ENCODE measurements at places on chromosomes 2 and 18.

DNA sequence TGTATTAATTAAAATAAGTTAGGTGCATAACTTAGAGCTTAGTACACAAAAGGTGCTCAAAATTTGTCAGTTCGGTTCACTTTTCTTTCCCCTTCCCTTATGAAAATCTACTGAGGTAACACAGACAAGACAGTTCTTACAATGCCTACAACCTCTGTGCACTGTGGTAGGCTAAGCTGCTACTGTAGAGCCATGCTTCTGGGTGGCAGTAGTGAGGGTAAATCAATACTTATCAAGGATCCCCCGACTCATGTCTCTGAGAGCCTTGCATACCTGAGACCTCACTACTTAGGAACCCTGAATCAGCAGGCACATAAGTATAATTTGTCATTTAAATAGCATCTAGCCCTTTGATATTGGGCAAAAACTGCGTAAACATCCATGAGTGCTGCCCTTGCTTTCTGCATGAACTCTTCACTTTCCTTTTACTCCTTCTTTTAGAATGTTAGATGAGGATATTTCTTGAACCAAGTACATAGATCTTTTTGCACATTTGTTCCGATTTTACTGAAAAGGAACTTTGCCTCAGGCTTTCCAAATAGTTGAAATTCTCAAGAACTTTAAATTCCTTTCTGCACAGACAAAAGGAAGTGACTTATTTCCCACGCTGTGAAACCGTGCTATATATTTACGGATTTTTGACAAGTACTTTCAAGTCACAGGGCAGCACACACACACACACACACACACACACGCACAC lies 234.4 kb downstream of the TRIB2 start:
- no peak for DNase-seq

DNA sequence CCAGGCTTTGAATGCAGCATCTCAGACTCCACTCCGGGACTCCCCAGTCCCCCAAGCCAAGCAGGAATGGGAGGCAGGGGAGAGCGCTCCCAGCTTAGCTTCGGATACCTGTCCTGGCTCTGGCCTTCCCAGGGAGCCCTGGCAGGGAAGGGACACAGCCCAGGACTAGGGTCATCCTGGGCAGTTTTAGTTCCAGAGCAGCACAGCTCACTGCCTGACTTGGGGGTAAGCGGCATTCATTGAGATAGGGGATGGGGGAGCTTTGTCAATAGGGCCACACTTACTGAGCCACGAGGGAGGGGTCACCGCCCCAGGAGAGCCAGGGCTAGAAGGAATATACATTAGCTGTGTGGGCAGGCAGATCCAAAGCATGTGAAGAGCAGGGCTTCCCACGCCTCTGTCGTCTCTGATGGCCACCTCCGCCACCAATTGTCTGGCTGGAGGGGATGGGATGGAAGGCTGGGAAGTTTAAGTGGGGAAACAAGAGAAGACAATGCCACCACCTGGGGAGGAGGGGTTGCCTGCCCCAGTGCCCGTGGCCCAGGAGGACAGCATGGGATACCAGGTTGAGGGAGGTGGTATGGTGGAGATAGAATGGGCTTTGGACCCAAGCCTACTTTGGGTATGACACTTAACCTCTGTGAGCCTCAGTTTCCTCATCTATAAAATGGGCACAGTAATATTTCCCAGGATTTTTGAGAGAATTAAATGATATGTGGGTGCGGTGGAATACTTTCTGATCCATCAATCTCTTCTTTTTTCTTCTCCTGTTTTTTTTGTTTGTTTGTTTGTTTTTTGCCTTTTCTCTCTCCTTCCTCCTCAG lies 40.2 kb downstream of the SCTR start:
- DNase-seq, result no peak

- DNase-seq, result no peak
These were observed 185.5 kb downstream of the NOL4 start for GRCh38 chr18:34039201-34039600.

DNA sequence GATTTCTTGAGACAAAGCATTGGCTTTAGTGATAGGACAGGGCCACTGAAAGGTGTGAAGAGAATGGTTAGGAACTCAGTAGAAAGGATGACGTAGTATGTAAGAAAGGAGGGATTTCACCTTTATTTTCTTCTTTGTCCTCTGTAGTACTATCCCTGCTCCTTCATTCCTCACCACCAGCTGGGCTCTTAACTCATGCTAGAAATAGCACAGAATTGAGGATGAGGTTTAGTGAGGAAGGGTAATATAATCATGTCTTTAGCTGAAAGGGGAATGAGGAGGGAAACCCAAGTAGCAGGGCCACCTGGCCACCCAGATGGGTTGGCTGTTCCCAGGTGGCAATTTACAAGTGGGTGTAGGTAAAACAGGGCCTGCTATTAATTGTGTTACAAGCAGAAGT lies 15.2 kb downstream of the ACVR2A start:
- DNase-seq, result no peak

GRCh38 chr2:10487081-10487740 lies 39.1 kb upstream of the ODC1 start:
- DNase-seq, result no peak

GRCh38 chr2:220931491-220931890 lies 640.6 kb downstream of the EPHA4 start:
- no peak for DNase-seq

DNA sequence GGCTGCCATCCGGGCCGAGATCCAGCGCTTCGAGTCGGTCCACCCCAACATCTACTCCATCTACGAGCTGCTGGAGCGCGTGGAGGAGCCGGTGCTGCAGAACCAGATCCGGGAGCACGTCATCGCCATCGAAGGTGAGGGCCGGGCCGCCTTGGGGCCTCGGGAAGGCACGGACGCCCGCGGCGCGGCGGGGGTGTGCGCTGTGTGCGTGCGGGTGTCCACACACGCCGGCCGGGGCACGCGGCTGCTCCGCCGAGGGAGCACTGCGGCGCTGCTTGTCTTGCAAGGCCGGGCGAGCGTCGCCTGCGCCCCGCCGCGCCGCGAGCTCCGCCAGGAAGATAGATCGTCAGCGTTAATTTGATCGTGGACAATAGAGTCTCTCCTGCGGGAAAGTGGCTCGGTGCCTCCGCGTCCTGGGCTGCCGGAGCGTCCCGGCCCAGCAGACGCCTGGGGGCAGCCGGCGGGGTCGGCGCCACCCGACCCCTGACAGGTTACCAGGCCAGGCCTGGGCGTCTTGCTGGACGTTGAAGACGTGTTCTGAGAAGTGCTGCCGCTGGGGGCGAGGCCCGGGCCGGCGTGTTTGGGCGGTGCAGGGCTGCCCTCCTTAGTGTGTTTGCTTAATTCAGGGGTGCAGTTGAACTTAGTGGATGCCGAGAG lies 1.0 kb downstream of the AGAP1 start:
- no peak for DNase-seq

DNA sequence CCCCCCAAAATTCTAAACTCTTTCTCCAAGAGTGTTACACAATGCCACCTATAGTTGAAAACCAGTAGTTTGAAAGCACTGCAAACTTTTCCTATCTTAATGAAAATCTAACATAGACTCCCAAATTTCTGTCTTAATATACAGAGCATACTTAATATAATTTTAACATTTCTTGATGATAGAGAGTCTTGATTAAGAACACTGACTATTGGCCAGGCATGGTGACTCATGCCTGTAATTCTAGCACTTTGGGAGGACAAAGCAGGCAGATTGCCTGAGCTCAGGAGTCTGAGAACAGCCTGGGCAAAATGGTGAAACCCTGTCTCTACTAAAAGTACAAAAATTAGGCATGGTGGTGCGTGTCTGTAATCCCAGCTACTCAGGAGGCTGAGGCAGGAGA lies 34.2 kb downstream of the ASXL2 start:
- no peak for DNase-seq

DNA sequence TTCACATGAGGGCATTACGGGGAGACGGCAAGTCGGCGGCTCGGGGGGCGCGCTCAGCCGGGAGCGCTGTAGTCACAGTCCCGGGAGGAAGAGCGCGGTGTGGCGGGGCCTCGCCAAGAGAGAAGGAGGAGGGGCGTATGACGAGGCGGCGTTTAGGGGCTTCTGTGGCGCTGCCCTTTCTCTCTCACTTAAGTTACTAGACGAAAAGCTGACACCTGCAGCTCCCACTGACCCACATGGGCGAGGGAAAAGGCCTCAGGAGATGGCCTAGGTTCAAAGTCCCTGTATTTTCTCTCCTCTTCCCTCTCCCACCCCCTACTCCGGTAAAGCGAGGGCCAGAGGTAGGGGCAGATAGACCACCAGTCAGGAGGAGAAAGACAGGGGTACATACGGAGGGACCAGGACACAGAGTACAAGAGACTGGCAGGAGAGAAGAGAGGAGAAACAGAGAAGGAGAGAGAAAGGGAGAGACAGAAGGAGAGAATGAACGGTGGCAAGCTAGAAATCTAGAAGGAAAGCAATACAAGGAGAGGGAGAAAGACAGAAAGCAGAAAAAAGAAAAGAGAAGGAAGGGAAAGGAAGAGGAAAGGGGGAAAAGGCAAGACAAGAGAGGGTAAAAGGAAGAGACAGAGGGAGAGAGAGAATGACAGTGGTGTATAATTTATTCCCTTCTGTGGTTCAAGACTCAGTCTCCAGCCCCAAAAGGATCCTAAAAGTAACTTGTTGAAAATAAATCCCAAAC lies 3.8 kb downstream of the SIX2 start:
- no peak for DNase-seq

GRCh38 chr2:112790305-112790704 lies 6.0 kb upstream of the IL1A start:
- no peak for DNase-seq

GRCh38 chr2:18411626-18412025 lies 148.8 kb downstream of the RDH14 start:
- DNase-seq, result no peak

DNA sequence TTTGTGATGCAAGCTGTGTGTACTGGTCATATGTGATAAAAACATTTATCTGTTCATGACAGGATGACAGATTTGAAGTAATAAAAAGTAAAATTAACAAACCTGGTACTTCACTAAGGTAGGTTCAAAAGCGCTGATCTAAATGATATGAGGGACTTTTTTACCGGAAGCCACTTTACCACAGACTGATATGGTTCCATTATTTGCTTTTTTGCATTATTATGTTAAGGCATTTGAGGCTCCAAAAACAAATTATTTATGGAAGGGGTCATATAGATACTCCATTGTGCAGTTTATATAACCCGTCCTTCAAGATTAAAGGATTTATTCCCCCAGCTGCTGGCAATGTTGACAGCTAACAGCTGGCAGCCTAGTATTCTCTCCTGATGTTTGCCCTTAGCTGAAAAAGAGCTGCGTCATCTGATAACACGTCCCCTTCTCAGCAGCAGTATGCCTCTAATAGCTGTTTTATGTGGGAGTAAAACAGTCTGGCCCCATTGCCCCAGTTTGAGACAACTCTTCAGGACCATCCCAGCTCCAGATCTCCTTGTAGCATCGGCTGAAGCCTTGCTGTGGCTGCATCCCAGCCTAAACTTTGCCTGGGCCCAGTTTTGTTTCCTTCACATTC lies 84.8 kb upstream of the XIRP2 start:
- DNase-seq, result no peak

DNA sequence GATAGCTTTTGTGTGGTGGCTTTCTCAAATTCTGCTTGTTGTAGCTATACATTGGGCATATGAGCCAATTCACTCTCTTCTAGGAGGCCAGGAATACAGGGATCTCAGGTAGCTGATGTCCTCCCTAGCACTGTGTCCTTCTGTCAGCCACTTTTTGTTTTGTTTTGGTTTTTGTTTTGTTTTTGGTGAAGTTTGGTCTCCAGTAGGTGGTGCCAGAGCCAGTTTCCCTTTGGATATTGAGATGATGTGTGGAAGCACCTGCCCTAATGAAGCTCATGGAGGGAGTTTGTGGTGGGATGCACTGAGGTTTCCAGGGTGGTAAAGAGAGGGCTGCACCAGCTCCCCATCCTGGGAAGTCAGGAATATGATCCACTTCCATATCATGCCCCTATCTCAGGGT lies 100.5 kb upstream of the VWC2L start:
- no peak for DNase-seq

DNA sequence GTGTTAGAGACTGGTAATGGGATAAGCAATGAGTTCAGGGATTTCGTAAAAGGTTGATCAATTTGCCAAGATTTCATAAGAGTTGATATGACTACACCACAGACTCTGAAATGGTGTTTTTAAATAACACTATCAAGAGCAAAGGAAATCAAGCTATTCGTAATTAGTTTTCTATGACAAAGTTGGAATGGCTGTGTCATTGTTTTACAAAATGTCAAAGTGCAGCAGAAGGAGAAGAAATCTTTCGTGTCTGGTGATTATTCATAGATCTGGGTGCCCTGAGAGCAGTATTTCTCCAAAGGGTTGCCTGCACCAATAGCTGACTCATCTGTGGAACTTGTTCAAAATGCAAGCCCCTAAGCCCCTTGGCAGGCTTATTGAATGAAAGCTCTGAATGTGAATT lies 70.1 kb downstream of the NABP1 start:
- DNase-seq, result no peak

DNA sequence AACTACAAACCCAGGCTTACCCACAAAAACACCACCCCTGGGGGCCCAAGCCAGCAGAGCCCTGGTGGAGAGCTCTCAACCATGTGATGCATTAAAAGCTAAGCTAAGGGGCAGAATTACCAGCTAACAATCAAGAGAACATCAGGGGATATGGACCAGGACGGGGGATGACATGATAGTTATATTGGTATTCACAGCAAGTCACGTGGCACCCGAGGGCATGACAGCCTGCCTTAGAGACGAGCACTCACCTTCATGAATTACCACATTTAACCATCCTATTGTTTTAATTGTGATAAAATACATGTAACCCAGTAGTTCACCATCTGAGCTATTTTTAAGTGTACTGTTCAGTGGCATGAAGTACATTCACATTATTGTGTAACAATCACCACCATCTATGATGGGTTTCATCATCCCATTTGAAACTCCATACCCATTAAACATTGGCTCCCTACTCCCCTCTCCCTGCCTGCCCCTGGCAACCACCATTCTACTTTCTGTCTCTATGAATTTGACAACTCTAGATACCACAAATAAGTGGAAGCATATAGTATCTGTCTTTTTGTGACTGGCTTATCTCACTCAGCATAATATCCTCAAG lies 245.6 kb downstream of the ANAPC1 start:
- DNase-seq, result no peak

GRCh38 chr2:131145040-131145439 lies 39.9 kb downstream of the PLEKHB2 start:
- no peak for DNase-seq

- no peak for DNase-seq
These were observed 148.1 kb downstream of the EML6 start for GRCh38 chr2:54871457-54872107.

DNA sequence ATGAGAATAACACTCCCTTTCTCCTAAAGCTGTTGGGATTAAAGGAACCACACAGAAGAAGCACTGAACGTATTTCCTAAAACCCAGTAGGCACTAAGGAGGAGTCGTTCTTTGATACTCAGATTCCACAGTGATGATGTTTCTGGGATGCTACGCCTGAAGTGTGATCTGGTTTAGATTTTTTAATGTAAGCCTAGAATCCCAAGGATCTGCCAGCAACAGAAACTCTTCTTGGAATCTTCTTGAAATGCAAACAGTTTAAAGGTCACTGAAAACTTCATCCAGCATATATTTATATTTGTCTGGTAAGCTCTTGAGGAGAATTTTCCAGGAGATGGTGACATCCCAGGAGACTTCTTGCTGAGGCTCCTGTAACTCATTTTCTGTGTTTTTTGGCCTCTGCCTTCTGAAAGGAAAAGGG lies 247.6 kb upstream of the TRIB2 start:
- no peak for DNase-seq

- no peak for DNase-seq
These were observed 47.7 kb upstream of the PLB1 start for GRCh38 chr2:28447943-28448792.
